Activated CD4-positive, alpha-beta memory T cell treated with anti-CD3 and anti-CD28 coated beads, Interleukin-2, amount 10 ng/mL, durations not matched to agents 7 days and 5 days (primary cell): ENCODE measurements at places on chromosomes 7 and 10. TPM values are rescaled to one million over a fixed set of nuclear protein-coding genes. Genes with fewer than 3 reads are reported as not detected.

IQCE gene
- total RNA-seq: 14.0 TPM

- DNase-seq: no peak
Observed at GRCh38 chr10:126225672-126226008, 162.6 kb downstream of the ADAM12 start.

GRCh38 chr10:2048337-2048973 is 311.1 kb upstream of the ADARB2 start:
- no peak for DNase-seq

SFRP5 gene
- total RNA-seq: not detected

DNA sequence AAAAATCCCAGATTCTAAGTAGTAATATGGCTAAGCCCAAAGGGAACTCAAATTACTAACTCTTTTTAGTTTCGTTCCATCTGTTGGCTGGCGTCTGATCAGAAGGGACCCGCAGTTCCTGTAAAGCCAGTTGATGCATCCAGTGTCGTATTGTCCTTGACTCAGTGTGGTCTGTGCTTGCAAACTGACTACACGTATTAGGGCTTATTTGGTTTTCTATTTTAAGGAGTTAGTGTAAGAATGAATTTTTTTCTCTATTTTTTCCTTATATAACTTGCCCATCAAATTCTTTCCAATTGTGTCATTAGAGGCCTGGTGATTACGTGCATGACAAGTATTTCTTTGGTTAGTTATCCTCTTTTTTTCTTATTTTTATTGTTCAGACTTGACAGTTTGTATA is 9.7 kb downstream of the ABCA13 start:
- DNase-seq: no peak

GRCh38 chr7:47513741-47514241 is 68.1 kb downstream of the TNS3 start:
- no peak for DNase-seq

DNA sequence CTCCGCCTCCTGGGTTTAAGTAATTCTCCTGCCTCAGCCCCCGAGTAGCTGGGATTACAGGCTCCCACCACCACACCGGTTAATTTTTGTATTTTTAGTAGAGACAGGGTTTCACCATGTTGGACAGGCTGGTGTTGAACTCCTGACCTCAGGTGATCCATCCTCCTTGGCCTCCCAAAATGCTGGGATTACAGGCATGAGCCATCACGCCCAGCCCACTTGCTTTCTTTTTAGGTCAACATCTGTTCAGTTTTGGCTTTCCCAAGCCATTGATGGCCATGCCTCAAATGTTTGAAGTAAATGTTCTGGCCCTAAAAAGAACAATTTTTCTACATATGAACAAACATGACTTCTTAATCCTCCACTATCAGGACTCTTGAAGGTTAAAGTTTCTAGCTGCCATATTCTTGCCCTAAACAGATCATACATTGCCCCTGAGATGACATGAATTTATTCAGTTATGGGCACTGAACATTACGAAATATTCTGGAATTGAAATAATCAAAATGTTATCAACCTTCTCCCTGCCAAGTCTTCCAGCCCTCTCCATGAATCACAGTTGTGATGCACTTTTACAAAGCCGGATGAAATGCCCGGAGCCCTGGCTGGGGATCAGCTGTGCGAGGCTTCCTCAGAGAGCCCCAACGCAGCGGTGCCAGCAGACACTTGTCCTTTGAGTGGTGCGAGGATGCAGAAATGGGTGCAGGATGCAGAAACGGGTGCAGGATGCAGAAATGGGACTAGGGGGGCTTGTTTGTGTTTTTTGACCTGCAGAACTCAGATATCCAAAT is 2.9 kb downstream of the MRLN start:
- DNase-seq: no peak

DNA sequence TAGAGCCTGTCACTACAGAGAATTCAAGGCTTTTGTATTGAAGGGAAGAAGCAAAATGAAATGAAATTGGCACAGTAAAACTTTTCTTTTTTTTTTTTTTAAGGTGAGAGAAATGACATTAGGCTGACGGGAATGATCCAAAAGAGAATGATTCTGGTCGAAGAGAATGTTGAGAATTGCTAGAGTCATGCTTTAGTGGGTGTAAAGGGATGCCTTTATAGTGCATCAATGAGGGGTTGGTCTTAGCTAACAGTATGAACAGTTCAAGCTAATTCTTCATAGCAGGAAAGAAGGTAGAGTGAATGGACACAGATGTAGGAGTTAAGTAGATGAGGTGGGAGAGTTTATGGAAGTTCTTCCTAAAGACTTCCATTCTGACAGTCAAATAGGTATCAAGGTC is 32.3 kb upstream of the LSM8 start:
- DNase-seq: no peak

PRRT4 gene
- total RNA-seq: not detected

RADIL gene
- total RNA-seq: not detected

- DNase-seq: no peak
Observed at GRCh38 chr10:131198843-131199242, 112.7 kb downstream of the TCERG1L start.

GRCh38 chr7:139829025-139829774 is at the start of gene TBXAS1:
TBXAS1 (plus strand) TSS chr7:139829264; CDS start chr7:139829391, 127 bp downstream.
- peak; percentile 39 for DNase-seq

DNA sequence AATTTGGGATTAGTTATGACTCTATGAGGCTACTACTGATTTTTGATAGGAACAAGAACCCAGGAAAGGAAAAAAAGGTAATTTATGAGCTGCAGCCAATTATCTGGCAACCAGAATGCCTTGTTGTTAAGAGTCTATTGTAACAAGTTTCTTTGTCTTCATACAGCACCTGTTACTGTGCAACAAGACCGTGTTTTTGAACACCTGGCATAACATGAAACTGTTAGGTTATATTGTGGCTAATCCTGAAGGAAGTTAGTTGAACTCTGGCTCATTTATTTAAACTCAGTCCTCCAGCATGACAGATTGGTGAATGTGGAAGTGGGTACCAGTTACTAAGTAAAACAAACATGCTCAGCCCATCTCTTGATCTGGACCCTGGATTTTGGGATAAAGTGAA is 33.0 kb downstream of the RALA start:
- DNase-seq: no peak

OR2A7 gene
- 3.0 TPM for total RNA-seq

GRCh38 chr10:71812016-71812912 is 38.8 kb downstream of the PSAP start:
- peak; percentile 81 for DNase-seq

MNX1 gene
- total RNA-seq: not detected

GRCh38 chr10:16652154-16652553 is 130.5 kb upstream of the C1QL3 start:
- DNase-seq: no peak

GRCh38 chr10:67088036-67088435 is 162.2 kb downstream of the LRRTM3 start:
- DNase-seq: no peak
